Head of caudate nucleus (tissue), 42 donors: ENCODE measurements at places on chromosomes 6 and 20.

- DNase-seq = peak; percentile 70
Measured at GRCh38 chr20:1266167-1266973, at the start of gene SNPH. TSS of gene SNPH (plus strand) at chr20:1266294. CDS start at chr20:1296240, 29,946 bp downstream.

DNA sequence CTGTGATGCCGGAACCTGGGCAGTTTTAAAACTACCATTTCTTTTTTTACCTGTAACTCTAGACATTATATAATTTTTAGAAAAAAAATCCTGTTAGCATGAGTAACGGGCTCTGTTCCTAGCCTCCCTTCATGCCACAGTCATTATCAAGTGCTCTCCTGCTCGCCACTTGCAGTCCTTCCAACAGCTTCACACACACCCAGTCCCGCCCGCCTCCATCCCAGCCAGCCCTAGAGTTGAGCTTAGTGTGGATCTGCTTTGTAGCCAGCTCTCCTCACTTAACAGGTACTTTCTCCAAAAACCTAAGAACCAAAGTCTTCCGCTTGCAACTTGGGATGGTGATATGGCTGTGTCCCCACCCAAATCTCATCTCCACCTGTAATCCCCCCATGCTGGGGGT is 51.5 kb downstream of the EZR start:
- no peak for DNase-seq

DNA sequence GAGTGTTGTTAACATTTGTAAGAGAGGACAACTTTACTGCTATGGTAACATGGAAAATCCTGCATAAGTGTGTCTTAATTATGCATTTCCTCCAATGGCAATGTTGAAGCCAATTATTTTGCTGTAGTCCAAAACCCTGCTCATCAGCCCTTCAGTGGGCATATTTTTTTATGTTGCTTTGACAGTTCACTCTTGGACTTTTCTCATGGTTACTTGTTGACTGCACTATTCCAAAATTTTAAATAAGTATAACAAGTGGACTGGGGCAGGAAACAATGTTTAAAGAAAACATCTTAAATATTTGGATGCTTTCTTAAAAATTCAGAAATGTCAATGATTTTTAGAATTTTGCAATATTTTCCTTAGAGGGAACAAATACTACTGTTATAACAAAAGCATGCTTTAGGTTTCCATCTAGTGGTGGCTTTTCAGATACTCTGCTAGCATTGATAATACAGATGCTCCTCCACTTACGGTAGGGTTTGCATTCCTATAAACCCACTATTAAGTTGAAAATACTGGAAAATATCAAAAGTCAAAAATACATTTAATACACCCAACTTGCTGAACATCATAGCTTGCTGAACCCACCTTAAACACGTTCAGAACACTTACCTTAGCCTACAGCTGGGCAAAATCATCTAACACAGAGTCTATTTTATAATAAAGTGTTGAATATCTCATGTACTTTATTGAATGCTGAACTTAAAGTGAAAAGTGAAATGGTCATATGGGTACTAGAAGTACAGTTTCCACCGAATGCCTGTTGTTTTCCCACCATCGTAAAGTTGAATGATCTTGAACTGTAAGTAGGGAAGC is 86.4 kb downstream of the ADGRG6 start:
- DNase-seq = no peak

DNA sequence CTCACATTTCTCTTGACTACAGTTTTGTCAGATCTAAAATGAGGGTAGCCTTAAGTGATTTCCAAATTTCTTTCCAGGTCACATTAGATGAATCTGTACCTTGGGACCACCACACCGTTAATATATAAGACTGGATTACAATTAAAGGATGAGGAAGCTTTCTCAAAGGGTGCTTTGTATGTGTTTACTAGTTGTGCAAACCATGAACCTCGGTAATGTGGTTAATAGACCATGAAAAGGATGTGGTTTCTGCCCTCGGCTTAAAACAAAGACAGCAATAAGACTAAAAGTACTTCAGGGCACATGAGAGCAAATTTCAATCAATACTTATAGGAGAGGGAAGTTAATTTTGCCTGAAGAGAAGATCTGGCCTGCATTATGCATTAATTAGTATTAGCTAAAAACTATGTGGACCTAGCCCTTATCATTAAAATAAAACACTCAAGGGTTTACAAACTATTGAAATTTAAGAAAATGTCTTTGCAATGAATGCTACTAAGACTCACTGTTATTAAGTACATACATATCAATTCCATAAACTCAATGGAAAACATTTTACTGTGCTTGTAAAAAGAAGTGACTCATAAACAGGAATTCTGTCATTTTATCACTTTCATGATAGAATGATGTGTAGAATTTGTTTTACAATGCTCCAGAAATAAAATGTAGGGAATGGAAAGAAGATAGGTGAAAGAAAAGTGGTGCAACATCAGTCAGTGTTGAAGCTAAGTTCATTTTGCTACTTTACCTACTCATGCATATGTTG is 936 bp upstream of the TMX4 start:
- DNase-seq = no peak

DNA sequence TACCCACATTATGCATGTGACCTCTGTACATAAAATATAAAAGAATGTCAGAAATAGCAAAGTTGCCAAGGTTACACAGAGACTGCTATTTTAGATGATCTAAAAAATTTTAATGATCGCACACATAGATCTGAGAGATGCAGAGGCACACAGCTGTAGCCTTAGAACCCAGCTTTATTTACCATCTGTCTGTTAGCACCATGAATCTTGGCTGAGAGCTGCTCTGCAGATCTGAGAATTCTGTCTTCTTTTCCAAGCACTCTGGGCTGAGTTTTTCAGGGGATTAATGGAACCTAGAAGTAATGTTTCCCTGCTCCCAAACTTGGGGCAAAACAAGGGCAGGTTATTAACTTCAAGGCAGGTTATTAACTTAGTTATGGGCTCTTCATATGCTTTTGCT is 248.7 kb upstream of the JAG1 start:
- DNase-seq = no peak

DNA sequence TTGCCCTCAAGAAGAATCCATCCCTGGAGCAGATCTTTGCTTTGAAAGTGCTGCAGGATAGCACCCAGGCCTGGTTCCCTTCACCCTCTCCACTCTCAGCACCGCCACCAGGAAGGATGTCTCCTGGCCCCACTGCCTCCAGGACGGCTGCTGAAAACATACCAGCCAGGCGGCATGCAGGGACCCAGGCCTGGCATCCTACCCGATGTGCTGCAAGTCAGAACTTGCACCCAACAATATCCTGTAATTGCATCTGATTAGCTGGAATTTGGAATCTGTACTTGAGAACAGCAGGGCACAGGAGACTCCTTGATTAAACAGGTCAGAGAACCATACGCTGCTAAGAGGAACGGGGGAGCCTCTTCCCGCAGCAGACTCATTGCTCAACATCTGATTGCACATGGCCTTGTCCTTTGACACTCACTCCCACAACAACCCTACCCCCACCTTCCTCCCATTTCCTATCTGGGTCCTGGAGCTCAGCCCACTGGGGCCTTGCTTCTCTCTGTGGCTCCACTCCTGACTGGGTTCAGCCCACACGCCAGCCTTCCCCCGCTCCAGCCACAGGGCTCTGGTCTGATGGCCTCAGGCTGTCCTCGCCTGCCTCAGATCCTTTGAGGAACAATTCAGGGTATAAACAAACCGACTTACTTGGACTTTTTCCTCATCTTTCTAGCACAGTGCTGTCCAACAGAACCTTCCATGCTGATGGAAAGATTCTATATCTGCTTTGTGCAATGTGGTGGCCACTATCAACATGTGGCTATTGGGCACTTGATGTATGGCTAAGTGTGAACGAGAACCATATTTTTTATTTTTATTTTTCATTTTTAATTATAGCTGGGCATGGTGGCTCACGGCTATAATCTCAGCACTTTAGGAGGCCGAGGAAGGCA is 78.0 kb downstream of the FGD2 start:
- DNase-seq = peak; percentile 62
